ENCODE measurements at places on chromosomes 6 and 20.

- DNase-seq, result no peak
Observed at GRCh38 chr20:48708116-48708515, 119.7 kb downstream of the PREX1 start.

DNA sequence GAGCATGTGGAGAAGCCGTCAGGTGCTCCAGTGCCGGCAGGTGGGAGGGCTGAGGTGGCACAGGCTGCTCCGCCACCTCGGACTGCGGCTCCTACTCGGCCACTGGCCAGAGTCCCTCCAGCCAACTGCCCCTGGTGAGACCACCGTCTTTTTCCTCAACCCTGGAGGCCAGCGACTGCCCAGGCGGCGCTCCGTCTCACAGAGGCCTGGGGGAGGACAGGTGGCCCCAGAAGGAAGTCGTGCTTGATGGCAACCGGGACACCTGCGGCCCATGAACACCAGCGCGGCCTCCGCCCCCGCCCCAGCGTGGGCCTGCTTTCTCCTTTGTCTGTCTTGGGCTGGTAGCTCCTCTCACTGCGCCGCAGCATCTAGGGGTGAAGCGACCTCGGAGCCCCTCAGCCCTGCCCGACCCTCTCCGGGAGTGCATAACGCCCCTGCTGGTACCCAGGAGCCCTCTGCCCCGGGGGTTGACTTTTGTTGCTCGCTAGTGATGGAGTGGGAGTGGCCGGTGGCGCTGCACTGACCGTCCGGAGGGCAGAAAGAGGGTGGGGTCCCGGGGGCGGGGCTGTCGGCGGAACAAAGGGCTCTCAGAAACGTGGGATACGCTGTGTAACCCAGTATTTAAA, 706 bp upstream of the TUBB2B start:
- no peak for DNase-seq

DNA sequence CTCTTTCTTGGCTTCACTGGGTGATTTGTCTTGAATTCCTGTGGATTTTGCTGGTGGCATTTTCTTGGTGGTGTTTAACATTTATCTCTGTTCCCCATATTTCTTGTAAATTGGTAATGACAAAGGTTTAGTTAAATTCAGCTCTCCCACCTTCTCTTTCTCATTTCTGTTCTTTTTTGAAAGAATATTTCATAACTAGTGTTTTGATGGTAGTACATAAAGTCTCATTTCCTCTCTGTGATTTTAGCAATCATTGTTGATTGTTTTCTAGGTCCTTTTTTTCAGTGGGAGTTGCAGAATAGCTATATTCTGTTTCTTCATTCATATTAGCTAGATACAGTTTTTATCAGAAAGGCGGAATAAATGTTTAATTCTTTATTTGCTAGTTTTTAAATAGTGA, 73.1 kb downstream of the QKI start:
- DNase-seq, result no peak

- DNase-seq, result no peak
Observed at GRCh38 chr6:54621285-54621684, 225.3 kb upstream of the FAM83B start.

GRCh38 chr6:69456086-69456485, 340.7 kb downstream of the LMBRD1 start:
- DNase-seq, result no peak

- DNase-seq, result no peak
Observed at GRCh38 chr6:6716998-6717763, 128.7 kb downstream of the LY86 start.

DNA sequence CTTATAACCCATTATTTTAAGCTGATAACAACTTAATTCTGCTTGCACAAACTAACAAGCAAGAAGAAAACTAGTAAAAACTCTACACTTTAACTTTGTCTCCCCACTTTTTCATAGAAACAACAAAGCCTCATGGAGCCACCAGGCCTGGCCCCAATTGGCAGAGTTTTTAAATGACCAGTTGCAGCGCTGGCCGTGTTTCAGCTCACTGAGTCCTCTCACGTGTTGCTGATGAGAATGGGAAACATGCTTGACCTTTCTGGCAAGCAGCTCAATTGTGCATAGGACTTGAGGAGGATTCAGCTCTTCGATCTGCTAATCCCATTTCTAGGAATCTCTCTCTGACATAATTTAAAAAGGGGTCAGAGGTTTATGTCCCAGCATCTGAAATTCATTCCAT, 24.5 kb upstream of the GRM4 start:
- no peak for DNase-seq

DNA sequence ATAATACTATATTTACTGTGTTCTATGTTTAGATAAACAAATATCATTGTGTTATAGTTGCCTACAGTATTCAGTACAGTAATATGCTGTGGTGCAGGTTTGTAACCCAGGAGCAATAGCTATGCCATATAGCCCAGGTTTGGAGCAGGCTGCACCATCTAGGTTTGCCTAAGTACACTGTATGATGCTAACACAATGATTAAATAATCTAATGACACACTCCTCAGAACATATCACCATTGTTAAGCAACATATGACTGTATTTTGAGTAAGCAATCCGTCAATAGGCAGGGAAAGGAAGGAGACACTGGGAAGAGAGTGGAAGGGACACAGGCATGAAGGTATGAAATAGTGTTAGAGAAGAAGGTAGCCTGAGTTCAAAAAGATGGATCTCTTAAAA, 369.9 kb downstream of the PKHD1 start:
- no peak for DNase-seq

GRCh38 chr20:63577317-63577894, 3.4 kb upstream of the HELZ2 start:
- DNase-seq, result no peak

- DNase-seq, result no peak
Observed at GRCh38 chr20:25534845-25535244, 50.5 kb downstream of the NINL start.

- DNase-seq, result no peak
Observed at GRCh38 chr6:160055813-160056212, 65.8 kb upstream of the SLC22A1 start.

- DNase-seq, result no peak
Observed at GRCh38 chr6:111250791-111251354, 163.6 kb downstream of the SLC16A10 start.

DNA sequence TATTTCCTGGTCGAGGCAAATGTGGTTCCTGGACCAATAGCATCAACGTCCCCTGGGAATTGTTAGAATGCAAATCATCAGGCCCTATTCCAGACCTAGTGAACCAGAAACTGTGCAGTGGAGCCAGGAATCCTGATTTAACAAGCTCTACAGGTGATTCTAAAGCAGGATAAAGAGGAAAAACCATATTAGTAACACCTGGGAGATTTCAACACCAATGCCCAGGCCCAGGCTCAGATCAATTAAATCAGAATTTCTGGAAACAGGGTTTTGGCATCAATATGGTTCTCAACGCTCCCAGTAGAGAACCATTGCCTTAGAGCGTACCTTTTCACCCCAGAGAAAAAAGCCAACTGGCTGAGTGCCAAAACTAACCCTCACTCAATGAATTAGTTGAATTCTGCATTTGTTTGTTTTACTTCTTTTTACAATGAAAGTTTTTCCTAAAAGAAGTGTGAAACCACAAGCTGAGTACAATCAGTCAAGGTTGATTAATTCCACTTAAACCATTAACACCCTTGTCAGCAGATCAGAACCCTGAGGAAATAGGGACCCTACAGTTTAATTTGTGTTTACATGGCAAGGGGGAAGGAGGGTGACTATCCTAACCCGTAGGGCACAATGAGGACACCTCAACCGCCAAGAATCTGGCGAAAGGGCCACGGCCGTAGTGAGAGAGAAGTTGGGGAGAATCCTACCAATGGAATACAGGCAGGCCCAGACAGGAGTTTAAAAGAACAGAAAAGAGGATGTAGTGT, 34.9 kb upstream of the LOC128125822 start:
- no peak for DNase-seq

- DNase-seq, result no peak
Observed at GRCh38 chr20:35572838-35573237, 31.0 kb downstream of the ERGIC3 start.

DNA sequence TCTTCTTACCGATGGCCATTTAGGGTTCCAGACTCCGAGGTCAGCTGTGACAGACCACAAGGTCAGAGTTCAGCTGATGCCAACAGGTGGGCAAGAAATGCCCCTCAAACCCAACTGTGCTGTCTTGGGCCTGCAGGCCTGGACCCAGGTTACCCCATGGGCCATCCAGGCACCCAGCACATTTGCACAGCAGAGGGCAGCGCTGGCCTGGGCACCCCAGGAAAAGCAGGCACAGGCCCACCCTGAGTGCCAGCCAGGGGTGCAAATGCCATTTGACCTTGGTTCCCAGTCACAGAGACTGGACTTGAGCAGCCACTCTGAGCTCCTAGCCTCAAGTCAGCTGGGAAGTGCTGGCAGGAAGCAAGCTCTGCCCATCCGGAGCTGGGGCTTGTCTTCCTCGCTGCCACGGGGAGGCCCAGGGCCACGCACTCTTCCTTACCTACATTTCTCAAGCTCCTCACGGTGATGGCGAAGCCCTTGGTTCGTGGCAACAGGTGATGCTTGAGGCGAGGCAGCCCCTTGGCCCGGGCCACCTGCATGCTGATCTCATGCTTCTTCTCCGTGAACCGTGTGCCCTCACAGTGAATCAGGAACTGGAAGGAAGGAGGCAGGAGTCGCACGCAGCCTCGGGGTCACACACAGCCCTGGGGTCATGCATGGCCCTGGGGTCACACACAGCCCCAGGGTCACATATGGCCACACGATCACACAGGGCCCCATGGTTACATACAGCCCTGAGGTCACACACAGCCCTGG, 120.8 kb downstream of the AGPAT4 start:
- DNase-seq, result no peak

GRCh38 chr6:26607434-26608230, 10.9 kb downstream of the ABT1 start:
- no peak for DNase-seq

DNA sequence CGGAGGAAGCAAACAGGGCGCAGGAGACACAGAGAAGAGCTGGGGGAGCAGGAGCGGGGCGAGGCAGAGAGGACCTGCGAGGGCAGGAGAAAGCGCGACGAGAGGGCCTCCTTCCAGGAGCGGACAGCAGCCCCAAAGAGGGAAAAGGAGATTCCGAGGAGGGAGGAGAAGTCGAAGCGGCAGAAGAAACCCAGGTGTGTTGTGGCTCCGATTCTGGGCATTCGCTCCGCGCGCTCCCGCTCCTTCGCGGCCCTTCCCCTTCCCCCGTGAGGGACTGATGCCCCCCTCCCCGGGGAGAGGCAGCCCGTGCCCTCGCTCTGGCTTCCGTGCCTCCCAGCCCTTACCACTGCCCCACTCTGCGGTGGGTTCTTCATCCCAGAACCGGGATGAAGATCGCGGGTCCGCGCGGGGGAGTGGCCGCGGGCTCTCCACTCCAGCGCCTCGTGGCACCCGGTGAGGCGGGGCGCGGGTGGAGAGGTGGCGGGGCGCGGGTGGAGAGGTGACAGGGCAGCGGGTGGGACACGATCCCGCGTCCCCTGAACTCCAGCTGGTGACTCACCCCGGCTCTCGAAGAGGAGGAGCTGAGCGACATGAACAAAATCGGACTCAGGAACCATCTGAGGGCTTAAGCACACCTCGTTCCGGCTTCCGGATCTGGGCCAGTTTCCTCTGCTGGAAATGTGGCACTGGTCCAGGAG, 22.4 kb downstream of the TMC2 start:
- no peak for DNase-seq

GRCh38 chr6:106894978-106895702, 79.4 kb downstream of the CD24 start:
- DNase-seq, result no peak

DNA sequence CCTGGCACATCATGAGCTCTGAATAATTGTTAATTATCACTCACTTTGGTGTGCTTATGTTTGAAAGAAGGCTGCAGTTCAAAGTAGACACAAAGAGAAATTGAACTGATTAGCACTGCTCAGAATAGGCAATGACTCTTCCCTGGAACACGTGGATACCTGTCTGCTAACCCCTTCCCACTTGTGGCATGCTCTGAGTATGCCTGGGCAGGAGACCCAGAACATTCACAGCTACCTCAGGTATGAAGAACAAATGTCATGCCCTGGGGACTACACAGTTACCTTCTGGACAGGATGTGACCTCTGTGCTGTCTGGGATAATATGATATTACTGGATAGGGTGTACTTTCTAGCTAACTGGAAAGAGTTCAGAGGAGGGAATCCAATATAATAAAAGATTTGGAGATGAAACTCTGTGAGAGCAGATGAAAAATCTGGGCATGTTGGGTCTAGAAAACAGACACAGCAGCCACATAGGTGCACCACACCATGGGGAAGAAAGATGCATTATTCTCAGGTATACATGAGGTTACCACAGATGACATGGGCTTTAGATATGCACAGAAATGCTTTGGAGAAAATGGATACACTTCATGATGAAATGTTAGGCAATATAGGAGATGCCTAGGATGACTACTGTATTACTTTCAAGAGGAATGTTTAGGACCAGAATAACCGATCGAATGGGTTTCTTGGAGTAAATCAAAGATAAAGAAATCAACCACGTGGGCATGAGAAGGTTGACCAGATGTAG, 324.2 kb upstream of the PREP start:
- no peak for DNase-seq

DNA sequence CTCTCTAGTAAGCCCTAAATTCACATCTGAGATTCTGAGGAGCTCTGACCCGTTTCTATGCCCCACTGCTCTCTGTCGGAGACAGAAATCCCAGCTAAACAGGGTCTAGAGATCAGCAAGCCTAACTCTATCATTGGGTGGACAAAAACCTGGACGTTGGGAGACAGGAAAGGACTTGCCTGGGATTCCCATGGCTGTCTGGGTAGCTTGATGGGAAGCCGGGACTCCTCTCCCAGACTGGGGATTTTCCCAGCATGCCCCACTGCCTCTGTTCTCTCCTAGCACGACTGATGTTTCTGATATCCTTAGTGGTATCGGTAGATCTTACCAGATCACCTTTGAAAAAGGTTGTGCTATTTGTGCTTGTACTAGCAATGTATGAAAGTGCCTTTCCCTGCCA, 22.9 kb downstream of the DUSP22 start:
- DNase-seq, result no peak

- no peak for DNase-seq
Observed at GRCh38 chr6:160996131-160996601, 4.6 kb downstream of the MAP3K4 start.

DNA sequence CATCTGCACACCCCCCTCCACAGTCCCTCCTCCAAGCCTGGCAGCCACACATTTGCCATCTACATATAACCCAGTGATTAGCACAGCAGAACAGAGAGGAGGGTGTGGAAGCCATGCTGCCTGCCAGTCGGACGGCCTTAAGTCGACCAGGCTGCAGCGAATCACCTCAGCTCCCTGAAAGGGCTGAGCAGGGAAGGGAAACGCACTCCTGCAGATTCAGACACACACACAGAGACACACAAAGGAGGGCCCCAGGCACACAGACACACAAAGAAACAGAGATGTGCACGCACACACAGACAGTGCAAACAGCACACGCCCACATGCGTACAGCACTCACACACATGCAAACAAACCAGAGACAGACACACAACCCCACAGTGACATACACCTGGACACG, 11.2 kb upstream of the SIRPA start:
- no peak for DNase-seq

Measured in stimulated activated CD8-positive, alpha-beta memory T cell treated with anti-CD3 and anti-CD28 coated beads, Interleukin-4, amount 100 ng/mL, for 1 hour (primary cell).